ENCODE measurements at places on chromosomes 5 and 9. TPM values are rescaled to one million over a fixed set of nuclear protein-coding genes. Genes with fewer than 3 reads are reported as not detected.
A peak's percentile ranks its signal among the peaks of the same experiment; 100 is the strongest.

The UIMC1 gene
- 27.6 TPM for total RNA-seq

The TMEFF1 gene
- 0.43 TPM for total RNA-seq

- no peaks in the 10 kb centered on the region for H3K4me1 ChIP-seq
- H3K27ac ChIP-seq, result no peak overlapping the region
- H3K4me3 ChIP-seq, result no peak overlapping the region
- H3K36me3 ChIP-seq, result no peaks in the 10 kb centered on the region
- no peaks in the 10 kb centered on the region for H3K27me3 ChIP-seq
Measured at GRCh38 chr5:2905741-2906140, 154.3 kb upstream of the IRX2 start.

DNA sequence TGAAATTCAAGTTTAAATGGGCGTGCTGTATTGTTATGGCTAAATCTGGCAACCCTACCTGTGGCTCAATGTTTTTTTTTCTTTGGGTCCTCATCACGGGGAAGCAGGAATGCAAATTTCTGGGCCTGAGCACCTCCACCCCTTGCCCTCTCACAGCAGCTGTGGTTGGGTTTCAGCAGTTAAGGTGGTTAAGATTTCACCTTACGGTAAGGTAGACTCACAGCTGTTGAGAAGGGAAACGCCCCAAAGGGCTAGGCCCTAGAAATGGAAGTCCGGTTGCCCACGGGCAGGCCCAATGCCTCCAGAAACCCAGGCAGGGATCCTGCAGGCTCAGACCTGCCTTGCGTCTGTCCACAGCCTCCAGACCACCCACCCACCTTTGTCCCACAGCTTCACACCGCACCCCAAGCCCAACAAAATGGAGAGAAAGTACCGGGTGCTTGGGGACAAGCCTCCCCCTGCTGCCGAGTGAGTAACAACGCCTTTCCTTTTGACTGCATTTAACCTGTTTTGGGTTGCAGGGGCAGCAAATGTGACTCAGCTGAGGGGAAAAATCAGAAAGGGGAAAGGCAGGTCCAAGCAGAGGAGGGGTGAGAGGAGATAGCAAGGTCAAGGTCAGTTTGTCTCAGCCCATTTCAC, 48.1 kb upstream of the TDRD7 start:
- H3K4me3 ChIP-seq, result no peak overlapping the region
- H3K27ac ChIP-seq, result no peak overlapping the region
- H3K27me3 ChIP-seq, result no peaks in the 10 kb centered on the region
- no peaks in the 10 kb centered on the region for H3K4me1 ChIP-seq
- H3K36me3 ChIP-seq, result no peaks in the 10 kb centered on the region

DNA sequence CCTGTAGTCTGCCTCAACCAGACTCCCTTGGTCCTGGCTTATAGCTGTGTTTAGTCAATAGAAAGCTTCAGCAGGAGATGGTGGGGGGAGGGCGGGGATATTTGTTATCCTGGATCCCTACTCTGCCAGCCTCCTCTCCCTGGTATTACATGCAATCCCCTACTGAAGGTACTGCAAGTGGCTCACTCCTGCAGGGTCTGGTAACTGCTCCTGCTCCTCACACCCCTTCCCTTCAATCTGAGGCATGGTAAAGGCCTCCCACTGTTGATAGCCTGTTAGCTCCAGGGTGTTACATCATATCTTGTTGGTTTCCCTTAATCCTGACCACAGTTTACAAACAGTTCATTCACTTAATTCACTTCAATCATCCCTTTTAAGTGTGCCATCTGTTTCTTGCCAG, 137.5 kb downstream of the AP3B1 start:
- no peak overlapping the region for H3K27ac ChIP-seq
- no peak for DNase-seq

DNA sequence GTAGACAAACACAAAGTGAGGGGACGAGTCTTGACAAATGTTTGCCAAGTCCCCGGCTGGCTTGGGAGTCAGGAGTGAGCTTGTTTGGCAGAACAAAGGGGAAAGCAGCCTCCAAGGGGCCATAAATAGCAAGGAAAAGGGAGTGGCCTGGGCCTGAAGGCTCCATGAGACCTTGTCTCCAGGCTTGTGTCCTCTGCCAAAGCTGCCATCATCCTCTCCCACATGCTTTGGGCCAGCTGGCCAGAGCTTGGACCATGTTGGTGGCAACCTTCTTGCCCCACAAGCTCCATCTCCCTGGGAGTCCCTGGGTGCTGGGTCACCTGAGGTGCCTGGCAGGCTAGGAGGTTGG, 13.3 kb upstream of the PITX1 start:
- H3K4me3 ChIP-seq, result no peak overlapping the region
- no peak for DNase-seq
- no peak overlapping the region for H3K27ac ChIP-seq
- H3K27me3 ChIP-seq, result peaks cover 64% of the 10 kb centered on the region
- H3K36me3 ChIP-seq, result no peaks in the 10 kb centered on the region

- H3K36me3 ChIP-seq, result no peaks in the 10 kb centered on the region
- H3K27me3 ChIP-seq, result no peaks in the 10 kb centered on the region
- H3K4me3 ChIP-seq, result no peak overlapping the region
Measured at GRCh38 chr5:143036146-143036927, 266.2 kb downstream of the ARHGAP26 start.

- no peaks in the 10 kb centered on the region for H3K27me3 ChIP-seq
- no peak for DNase-seq
- H3K27ac ChIP-seq, result no peak overlapping the region
- H3K36me3 ChIP-seq, result no peaks in the 10 kb centered on the region
Measured at GRCh38 chr5:174560861-174561260, 163.5 kb upstream of the MSX2 start.

The ACSL6 gene
- 0.11 TPM for total RNA-seq

The IFNB1 gene
- not detected for total RNA-seq

- H3K4me3 ChIP-seq, result no peak overlapping the region
- peaks cover 41% of the 10 kb centered on the region for H3K4me1 ChIP-seq
- no peaks in the 10 kb centered on the region for H3K27me3 ChIP-seq
- no peaks in the 10 kb centered on the region for H3K36me3 ChIP-seq
- no peak for DNase-seq
Measured at GRCh38 chr9:98962861-98963260, 19.2 kb downstream of the COL15A1 start.

The PCDHGA9 gene
- total RNA-seq, result 2.6 TPM

The AGXT2 gene
- total RNA-seq, result not detected

The CCDC171 gene
- 0.76 TPM for total RNA-seq

DNA sequence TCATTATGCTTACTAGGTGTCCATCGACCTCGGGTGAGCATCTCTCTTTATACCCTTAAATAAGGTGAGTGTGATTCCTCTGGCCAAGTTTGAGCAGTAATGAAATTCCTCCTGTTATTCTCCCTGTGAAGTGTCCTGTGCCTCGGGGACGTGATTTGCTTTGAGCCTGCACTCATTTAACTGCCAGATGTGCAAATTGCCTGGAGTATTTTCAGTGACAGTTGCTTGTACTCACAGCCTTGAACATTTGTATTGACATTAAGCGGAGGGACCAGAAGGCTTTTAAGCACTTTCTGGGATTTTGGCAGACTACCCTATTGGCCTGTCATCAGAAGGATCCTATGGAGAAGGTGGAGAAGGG, 126.9 kb downstream of the DOCK2 start:
- peaks cover 25% of the 10 kb centered on the region for H3K4me1 ChIP-seq
- no peak overlapping the region for H3K4me3 ChIP-seq
- H3K36me3 ChIP-seq, result no peaks in the 10 kb centered on the region
- no peak overlapping the region for H3K27ac ChIP-seq
- DNase-seq, result no peak

GRCh38 chr9:115002371-115003120, 72.2 kb upstream of the TNFSF8 start:
- no peak overlapping the region for H3K27ac ChIP-seq
- no peaks in the 10 kb centered on the region for H3K27me3 ChIP-seq
- DNase-seq, result peak; percentile 33
- no peak overlapping the region for H3K4me3 ChIP-seq
- peaks cover 17% of the 10 kb centered on the region for H3K4me1 ChIP-seq

The CDC20B gene
- not detected for total RNA-seq

DNA sequence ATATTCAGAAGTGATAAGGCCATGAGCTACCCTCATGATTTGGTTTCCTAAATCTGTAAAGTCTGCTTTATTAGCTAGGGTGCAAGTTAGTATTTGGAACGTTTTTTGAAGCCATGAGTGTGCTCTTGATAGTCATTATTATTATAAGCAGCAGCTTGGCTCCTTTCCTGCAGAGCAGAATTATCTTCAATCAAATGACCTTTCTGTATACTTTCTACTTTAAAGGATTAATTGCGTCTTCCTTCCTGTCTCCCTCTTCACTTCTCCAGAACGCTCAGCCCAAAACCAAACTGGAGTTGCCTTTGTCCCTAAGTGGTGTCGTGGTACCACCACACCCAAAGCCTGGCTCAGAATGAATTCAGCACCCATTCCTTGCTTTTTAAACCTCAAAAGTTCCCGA, 211.3 kb downstream of the ARHGAP26 start:
- peak overlapping the region; percentile 64 for H3K27ac ChIP-seq
- no peaks in the 10 kb centered on the region for H3K27me3 ChIP-seq
- peaks cover 46% of the 10 kb centered on the region for H3K4me1 ChIP-seq
- 0 out of 2 replicates have a peak overlapping the region, but pooled peaks have one; percentile 43 for H3K4me3 ChIP-seq

The OXCT1 gene
- 18.8 TPM for total RNA-seq

DNA sequence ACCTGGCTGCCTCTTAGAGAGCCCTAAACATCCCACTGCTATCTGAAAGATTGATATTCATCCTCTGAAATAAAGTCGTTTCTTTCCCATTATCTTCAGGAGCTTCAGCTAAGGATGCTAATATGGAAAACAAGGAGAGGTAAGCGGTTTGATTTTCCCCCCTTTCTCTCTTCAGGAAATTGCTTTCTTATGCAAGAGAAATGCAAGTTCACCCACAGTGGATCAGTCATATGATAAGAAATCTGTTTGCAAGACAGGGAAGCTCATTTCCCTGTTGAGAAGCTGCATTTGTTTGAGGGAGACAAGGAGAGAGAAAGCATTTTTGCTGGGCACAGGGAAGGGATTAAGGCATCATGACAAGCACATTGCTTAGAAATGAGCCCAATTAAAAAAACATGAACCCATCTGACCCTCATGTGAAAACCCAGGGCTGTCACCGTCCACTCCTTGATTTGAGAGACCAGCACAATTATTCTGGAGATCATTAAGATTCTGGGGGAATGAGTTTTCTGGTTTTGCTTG, 53.7 kb upstream of the BOD1 start:
- peak; percentile 57 for DNase-seq
- H3K27ac ChIP-seq, result no peak overlapping the region
- peaks cover 5% of the 10 kb centered on the region for H3K27me3 ChIP-seq
- no peaks in the 10 kb centered on the region for H3K36me3 ChIP-seq

DNA sequence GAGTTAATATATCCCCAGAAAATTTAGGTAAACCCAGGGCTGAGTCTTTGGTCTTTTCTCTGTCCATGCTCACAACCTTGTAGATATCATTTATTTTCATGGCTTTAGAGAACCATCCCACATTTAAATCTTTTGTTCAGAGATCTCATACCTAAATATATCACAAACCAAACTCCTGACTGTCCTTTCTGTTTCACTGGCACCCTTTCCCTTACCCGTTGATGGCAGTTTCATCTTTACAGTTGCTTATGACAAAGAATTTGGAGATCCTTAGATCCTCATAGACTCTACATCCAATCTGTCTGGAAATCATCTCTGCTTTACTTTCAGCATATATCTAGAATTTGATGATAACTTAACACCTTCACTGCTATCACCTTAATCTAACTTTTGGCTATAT, 19.2 kb downstream of the RNF180 start:
- no peak overlapping the region for H3K4me3 ChIP-seq
- no peak for DNase-seq
- no peaks in the 10 kb centered on the region for H3K27me3 ChIP-seq
- no peak overlapping the region for H3K27ac ChIP-seq

- H3K4me3 ChIP-seq, result no peak overlapping the region
- peak overlapping the region; percentile 19 for H3K27ac ChIP-seq
- DNase-seq, result no peak
- H3K36me3 ChIP-seq, result no peaks in the 10 kb centered on the region
- no peaks in the 10 kb centered on the region for H3K27me3 ChIP-seq
Measured at GRCh38 chr9:20592673-20593072, 29.6 kb downstream of the MLLT3 start.

The CD14 gene
- 6.1 TPM for total RNA-seq

DNA sequence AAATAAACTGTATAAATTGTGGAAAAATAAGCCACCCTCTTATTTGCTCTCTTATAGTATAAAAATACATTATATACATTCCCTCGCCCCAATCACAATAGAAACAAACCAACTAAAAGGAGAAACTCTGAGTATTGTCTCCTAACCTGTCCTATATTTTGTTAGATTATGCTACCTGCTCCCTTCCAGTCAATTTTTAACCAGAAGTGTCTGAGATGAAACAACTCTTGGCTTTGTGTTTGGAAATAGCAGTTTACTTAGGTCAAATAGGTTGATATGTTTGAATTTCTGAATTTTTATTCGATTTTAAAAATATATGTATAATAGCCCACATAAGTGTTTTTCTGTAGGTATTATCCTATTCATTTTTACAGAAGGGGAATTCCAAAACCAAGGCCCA, 475.0 kb upstream of the ZNF462 start:
- DNase-seq, result no peak
- no peaks in the 10 kb centered on the region for H3K36me3 ChIP-seq
- no peaks in the 10 kb centered on the region for H3K27me3 ChIP-seq
- H3K4me3 ChIP-seq, result no peak overlapping the region
- H3K27ac ChIP-seq, result no peak overlapping the region

The PCDHB2 gene
- total RNA-seq, result 4.9 TPM

The LRRC70 gene
- 0.51 TPM for total RNA-seq

DNA sequence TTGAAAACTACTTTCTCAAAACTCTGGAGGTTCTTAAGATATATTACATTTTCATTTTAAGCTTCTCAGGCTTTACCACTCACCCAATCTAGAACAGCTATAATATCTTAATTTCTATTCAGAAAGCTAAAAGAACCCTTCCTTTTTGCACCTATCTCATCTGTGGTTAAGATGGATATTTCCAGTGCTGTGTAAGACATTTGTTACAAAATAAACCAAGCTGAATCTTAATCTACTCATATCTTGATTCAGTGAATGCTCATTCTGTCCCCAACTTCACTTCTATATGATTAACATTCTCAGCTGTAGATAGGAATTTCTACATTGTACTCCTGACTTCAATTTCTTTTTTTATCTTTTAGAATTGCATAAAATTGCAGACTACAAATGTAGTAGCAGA, 15.0 kb downstream of the ABHD17B start:
- no peaks in the 10 kb centered on the region for H3K27me3 ChIP-seq
- DNase-seq, result peak; percentile 6
- H3K36me3 ChIP-seq, result no peaks in the 10 kb centered on the region
- no peak overlapping the region for H3K27ac ChIP-seq

DNA sequence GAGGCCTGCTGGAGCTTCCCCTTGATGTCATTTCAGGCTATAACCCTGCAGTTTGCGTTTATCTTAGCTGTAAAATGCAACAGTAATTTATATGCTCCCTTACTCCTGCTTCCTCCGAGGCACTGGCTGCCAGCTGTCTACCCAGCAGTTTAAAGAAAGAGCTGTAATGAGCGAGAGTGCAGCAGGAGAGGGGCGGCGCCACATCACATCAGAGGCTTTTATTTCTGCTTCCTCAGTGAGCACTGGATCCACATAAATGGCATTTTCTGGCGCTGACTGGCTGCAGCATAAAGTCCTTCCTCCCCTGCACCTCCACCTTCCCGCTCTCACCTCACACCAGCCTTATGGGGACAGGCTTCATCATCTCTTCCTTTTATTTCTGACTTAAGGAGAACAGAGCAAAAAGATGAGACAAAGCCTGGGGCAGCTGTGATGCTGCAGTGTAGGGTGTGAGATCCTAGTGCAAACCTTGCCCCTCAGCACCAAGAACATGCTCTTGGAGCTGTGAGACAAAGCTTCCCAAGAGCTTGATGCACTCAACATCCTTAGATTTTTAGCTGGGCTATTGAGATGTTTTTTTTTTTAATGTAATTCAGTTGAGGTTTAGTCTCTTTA, 829.6 kb upstream of the ZNF608 start:
- no peaks in the 10 kb centered on the region for H3K36me3 ChIP-seq
- H3K4me1 ChIP-seq, result no peaks in the 10 kb centered on the region
- DNase-seq, result no peak
- H3K27me3 ChIP-seq, result peaks cover 21% of the 10 kb centered on the region
- no peak overlapping the region for H3K27ac ChIP-seq

Data from GM23248 (cell line).